ENCODE measurements at places on chromosomes 4 and X.

DNA sequence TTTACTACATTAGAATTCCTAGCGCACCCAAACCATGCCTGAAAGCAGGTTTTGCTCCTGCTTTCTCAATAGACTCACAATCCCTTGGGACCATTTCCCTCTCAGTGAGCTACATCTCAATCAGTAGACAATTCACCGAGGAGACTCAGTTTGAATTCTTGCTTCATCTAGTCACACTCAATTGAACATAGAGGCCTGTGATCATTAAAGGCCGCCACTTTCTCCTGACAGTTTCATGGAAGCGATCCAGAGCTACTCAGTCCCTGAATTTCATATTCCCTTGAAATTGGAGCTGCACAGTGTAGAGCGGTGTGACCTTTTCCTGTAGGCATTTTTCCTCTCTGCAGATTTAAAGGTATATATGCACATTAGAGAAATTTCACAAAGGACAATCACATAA lies 193.9 kb upstream of the SPOCK3 start:
- DNase-seq = no peak

GRCh38 chrX:73214426-73215094 lies at the start of gene NAP1L2:
Gene NAP1L2, minus strand, starts transcription at chrX:73214851. Its CDS starts 359 bp downstream, at chrX:73214492.
- peak; percentile 84 for DNase-seq

DNA sequence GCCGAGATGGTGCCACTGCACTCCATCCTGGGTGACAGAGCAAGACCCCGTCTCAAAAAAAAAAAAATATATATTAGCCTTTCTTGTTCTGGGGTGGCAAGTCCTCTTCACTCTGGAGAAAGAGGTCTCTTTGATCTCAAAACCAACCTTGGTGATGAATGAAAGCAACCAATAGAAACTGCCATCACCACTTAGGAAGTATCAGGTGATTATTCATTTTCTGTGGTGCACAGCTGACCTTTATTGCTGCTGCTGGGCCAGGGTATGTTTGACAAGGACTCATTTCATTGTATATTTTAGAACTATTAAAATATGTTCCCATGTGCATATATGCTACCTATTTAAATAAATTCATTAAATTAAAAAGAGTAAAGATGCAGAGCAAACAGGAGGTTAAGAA lies 76.0 kb upstream of the KIT start:
- DNase-seq = no peak

DNA sequence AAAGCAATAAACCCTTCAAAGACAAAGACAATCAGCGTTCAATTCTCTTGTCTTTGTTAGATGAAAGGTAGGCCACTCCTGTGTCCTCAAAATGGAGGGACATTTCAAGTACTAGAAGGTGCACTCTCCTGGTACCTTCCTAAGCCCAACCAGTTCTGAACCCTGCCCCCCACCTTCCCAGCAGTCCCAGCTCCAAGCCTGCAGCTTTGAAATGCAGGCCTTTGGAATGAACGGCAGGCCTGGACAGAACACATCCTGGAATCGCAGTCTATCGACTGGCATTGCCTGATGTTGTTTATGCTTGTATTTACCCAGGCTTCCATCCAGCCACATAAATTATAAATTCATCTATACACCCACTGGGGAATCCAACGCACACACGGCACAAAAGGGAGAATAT lies 47.4 kb downstream of the RASGEF1B start:
- DNase-seq = no peak

GRCh38 chr4:75630937-75631329 lies 605 bp upstream of the CDKL2 start:
- no peak for DNase-seq

- DNase-seq = no peak
These were observed 343.5 kb downstream of the IDS start for GRCh38 chrX:149161435-149162088.

Measured in H4 (cell line).